Urinary bladder (tissue), 4 donors: ENCODE measurements at places on chromosomes 1 and 21.

GRCh38 chr1:2951856-2952255 lies 69.4 kb upstream of the ACTRT2 start:
- DNase-seq = no peak

DNA sequence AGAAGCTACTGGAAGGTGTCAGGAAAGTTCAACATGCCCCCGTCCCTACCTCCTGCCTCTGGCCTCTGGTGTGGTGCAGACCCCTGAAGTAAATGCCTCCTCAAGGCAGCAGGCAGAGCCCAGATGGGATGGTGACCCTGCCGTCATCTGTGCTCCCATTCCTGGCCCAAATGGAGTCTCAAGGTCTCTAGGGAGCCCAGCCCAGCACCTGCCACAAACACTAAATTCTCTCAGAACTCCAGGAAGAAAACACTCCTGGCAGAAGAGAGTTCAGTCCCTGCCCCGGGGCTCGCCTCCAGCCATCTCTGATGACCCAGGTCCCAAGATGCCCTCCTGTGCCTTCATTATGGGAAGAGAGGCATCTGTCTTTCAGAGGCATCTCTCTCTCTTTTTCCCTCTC lies 261.6 kb upstream of the TMEM51 start:
- DNase-seq = no peak

DNA sequence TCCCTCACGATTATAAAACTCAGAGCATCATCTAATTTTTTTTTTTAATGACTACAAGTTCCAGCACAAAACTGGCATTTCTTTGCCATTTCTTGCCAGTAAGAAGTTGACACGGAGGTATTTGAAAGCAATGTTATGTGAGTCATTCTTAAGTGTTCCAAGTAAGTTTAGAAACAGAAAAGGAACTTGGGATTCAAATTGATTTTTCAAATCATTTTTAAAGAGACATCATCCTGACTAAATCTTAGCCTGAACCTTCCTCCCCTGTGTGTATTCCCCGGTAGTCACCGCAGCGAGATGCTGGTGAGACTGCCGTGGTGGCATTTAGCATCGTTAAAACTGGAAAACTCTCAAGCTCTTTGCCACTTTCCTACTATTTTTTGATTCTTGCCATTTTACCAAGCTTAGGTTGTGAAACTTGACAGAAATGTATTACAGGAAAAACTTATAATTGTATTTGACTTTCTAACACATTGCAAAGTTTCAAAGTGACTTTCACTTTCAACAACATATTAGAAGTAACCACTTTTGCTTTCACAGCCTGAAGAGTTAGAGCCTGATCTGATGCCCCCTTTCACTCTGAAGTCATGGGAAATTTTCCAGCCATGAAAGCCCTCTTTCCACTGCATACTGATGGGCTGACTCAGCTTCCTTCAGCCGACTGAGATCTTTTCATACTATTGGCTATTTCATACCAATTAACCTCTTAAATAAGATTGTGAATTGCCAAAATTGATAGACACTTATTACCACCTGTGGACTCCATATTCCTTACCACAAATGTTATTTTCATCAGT lies 61.4 kb downstream of the OLFML2B start:
- no peak for DNase-seq

DNA sequence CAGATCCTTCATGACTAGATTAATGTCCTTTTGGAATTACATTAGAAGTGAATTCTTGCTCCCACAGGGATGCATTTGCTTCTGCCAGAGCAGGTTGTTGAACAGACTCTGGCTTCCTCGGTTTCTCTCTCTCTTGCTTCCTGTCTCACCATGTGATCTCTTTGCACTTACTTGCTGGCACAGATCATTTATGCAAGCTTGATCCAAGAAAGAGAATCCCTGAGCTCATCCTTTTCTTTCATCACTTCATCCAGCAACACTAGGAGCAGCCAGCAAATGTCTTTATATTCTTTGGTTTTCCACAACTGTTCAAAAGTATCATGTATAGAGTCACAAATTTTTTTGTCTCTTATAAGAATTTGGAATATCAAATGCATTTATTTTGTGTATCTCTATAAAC lies 313.5 kb downstream of the ZNF326 start:
- no peak for DNase-seq

GRCh38 chr1:84700070-84700469 lies 9.8 kb upstream of the SSX2IP start:
- no peak for DNase-seq

DNA sequence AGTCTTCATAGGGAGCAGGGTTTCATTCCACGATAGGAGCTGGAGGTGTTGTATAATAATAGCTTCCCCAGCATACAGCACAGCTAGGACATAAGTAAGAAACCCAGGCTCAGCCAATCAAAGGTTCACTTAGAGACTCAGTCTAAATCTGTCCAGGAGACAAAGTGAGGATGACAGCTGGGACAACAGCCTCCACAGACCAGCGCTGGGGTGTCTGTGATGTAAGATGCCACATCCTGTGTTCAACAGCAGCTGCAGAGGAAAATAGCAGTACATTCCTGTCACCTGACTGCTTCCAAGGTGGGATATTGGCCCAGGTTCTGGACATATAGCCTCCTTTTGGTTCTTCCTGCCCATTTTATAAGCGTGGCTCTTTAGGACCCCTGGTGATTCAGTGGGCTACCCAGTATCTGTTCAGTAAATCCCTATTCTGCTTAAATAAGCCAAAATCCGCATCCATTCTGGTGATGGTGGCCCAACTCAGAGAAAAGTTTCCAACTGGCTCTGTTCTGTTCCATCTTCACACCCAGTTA lies 176.8 kb upstream of the SYT6 start:
- DNase-seq = no peak

- no peak for DNase-seq
These were observed 5.4 kb upstream of the ADORA1 start for GRCh38 chr1:203122159-203122558.

- peak; percentile 60 for DNase-seq
These were observed 46.3 kb downstream of the GPA33 start for GRCh38 chr1:167043752-167044488.

GRCh38 chr1:162207862-162208261 lies 138.4 kb downstream of the NOS1AP start:
- DNase-seq = no peak

GRCh38 chr1:15963968-15964648 lies 11.8 kb downstream of the ZBTB17 start:
- DNase-seq = no peak

DNA sequence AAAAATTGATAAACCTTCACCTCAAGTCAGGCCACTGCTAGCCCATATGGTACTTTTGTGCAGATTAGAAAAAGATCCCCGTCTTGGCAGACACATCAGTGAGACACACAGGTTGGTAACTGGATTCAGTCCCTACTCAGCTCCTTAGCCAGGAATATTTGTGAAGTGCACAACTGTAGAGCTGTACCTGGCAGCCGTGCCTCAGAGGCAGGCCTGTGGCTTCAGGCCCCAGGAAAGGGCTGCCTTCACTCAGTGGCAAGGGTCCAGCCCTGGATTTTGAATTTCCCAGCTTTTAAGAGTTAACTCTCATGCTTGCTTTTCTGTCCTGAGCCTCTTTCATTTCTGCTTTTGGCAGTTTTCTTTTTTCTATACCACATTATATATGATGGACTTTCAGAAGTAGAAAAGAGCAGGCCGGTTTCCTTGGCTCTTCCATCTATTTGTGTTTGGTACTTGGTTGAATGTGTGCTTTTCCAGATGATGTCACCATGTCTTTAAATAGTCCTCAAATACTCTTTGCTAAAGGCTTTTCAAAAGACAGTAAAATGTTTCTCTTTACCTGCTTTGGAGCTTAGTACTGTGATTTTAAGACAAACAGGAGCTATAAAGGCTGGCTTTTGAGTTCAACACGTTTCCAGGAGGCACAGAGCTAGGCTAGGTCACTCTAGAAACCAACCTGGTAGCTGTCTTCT lies 186.6 kb downstream of the AK5 start:
- DNase-seq = no peak

GRCh38 chr1:206772243-206772937 lies at the start of gene IL10:
IL10 (minus strand) TSS chr1:206772494; CDS start chr1:206772435, 59 bp downstream.
- DNase-seq = no peak

- no peak for DNase-seq
These were observed 155.0 kb downstream of the KCNH1 start for GRCh38 chr1:210978974-210979354.

GRCh38 chr1:118977600-118977999 lies 10.5 kb downstream of the TBX15 start:
- no peak for DNase-seq

- DNase-seq = no peak
These were observed 9.9 kb downstream of the IFNLR1 start for GRCh38 chr1:24177161-24177560.

GRCh38 chr1:235980976-235981375 lies 83.9 kb downstream of the NID1 start:
- no peak for DNase-seq

- peak; percentile 90 for DNase-seq
These were observed 3.7 kb upstream of the ARHGEF19 start for GRCh38 chr1:16215882-16216753.

DNA sequence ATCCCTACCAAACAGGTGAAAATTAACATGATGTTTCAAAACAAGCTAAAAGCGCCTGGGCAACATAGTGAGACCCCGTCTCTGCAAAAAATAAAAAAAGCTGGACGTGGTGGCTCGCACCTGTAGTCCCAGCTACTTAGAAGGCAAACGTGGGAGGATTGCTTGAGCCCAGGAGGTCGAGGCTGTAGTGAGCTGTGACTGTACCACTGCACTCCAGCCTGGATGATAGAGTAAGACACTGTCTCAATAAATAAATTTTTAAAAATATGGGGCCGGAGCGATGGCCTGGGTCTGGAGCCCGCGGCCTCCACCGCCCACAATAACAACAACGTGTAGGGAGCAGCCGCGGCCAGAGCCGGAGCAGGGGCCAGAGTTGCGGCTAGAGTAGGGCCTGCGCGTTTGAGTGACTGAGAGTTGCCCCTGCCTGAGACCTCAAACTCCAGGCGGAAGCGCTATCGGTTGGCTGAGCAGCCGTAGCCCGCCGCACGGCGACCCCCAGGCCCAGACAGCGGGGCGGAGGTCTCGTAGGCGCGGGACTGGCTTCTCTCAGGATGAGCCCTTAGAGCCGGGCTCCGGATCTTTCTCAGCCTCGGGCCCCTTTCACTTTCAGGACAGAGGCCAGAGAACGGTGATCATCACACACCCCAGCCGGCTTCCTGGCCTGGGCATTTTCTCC lies 41.4 kb downstream of the ZMYM1 start:
- no peak for DNase-seq

DNA sequence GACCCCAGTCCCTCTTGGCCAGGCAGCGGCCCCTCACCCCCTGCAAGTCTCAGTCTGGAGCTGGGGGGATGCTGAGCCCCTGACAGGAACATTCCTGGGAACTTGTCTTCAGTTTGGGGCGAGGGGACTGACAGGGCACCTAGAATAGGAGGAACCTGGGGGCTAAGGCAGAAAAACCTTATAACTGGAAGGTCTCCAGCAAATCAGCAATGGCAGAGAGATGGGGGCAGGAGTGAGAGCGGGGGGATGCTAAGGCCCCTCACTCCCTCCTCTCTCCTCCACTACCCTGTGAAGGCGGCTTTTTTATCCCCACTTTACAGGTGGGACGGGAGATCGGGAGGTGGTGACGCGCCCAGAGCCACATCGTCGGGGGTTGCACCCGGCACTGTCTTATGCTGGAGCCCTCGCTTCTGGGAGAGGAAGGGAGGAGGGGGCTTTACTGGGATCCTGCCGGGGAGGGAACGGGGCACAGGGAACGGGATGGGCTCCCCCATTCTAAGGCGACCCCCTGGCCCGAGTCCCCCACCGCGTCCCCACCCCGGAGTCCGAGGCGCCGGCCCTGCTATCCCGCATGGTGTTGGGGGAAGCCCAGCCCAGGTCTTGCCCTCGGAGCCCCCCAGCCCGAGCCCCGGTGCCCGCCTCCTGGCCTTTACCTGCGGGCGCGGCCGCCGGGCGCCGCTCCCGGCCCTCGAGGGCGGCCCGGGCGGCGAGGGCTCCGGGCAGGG lies 456 bp downstream of the COL8A2 start:
- DNase-seq = no peak

GRCh38 chr1:212504171-212504803 lies 71.6 kb downstream of the NENF start:
- DNase-seq = no peak

GRCh38 chr1:240621249-240621648 lies 9.3 kb upstream of the GREM2 start:
- DNase-seq = no peak

- no peak for DNase-seq
These were observed 238.1 kb downstream of the HMCN1 start for GRCh38 chr1:185972096-185972850.

GRCh38 chr1:196543833-196544232 lies 64.4 kb downstream of the KCNT2 start:
- DNase-seq = no peak

DNA sequence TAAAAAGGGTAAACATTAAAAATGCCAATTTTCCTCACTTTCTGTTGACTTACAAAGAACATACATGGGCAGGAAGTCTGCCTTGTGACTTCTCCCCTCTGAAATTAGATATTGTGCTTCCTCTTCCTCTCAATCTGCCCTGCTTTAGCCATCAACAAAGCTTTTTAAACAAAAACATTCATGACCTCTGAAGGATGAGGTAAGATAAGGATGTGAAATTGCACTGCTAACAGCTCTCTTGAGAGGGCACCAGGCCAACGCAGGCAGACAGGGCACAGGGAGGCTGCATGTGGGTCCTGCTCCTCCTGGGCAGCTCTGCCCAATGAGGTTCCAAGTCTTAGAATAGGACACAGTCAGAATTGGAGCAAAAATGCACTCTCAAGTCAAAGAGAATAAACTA lies 62.1 kb downstream of the DEGS1 start:
- no peak for DNase-seq
